Effector CD8-positive, alpha-beta T cell (primary cell): ENCODE measurements at places on chromosomes 1 and 21.
A peak's percentile ranks its signal among the peaks of the same experiment; 100 is the strongest.

DNA sequence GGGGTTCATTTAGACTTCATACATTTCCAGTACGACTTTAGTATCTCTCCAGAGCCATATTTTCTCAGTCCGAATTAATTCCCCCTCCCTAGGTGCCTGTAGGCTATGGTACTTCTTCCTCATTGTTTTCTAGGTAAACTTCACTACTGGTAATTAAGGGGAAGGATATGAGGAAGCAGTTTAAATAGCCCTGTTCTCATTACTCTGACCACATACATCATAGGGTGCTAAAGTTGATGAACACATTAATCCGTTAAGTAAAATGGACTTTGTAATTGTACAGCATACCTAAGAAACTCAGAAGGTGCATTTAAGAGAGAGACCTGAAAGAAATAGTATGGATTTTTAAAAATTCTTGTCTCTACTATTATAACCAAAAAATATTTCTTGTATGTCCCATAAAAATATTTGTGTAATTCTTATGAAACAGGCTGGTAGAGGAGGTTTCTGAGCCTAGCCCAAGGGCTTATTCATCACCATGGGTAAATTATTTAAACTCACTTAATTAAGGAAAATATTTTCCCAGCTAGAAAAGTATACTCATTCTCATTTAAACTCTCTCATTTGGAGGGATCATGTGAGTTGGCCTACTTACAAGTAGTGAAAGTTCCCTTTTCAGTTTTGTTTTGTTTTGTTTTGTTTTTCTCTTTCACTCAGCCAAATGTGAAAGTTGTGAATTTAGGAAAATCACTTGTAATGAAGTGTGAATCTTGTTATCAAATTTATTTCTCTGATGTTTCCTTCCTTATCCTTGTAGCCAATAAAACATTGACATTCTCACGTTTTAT lies 2.0 kb downstream of the PRMT6 start:
- no peak for DNase-seq

GRCh38 chr1:15684468-15685291 lies 560 bp downstream of the PLEKHM2 start:
- peak; percentile 24 for DNase-seq

DNA sequence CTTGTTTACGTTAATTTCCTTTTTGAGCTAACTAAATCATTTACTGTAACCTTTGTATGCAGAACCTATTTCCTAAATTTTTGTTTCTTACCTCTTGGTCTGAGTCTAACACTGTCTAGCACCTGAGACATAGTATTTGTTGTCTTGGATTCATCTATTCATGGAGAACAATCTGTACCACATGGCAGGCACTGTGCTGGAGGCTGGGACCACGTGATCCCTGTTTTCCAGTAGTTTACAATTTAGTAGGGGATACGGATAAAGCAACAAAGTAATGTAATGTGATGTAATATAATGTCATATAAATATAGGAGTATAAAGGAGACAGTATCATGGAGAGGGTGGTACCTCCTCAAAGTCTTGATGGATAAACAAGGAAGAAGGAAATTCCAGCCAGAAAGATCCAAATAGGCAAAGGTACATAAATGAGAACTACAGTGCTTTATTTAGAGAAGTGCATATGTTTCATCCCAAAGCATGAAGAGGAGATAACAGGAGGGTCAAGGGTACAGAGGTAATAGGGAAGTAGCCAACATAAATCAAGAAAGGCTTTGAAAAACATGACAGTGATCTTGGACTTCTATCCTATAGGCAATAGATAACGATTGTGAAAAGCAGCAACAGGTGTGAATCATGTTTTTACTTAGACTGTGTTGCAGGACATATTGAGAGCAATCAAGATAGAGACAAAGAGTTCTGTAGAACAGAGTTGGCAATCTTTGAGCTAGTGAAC lies 25.9 kb upstream of the CLCA4 start:
- no peak for DNase-seq

GRCh38 chr1:64495878-64496277 lies 25.9 kb downstream of the CACHD1 start:
- DNase-seq: no peak

GRCh38 chr1:69787151-69787550 lies 219.4 kb downstream of the LRRC7 start:
- no peak for DNase-seq

GRCh38 chr1:227764019-227764391 lies 28.8 kb downstream of the SNAP47 start:
- DNase-seq: no peak

GRCh38 chr1:228511546-228512445 lies 24.6 kb downstream of the RNF187 start:
- no peak for DNase-seq

- DNase-seq: no peak
These were observed 620.2 kb downstream of the PTPRU start for GRCh38 chr1:29856340-29857114.

- DNase-seq: no peak
These were observed 10.2 kb downstream of the TMPRSS3 start for GRCh38 chr21:42385619-42386018.

DNA sequence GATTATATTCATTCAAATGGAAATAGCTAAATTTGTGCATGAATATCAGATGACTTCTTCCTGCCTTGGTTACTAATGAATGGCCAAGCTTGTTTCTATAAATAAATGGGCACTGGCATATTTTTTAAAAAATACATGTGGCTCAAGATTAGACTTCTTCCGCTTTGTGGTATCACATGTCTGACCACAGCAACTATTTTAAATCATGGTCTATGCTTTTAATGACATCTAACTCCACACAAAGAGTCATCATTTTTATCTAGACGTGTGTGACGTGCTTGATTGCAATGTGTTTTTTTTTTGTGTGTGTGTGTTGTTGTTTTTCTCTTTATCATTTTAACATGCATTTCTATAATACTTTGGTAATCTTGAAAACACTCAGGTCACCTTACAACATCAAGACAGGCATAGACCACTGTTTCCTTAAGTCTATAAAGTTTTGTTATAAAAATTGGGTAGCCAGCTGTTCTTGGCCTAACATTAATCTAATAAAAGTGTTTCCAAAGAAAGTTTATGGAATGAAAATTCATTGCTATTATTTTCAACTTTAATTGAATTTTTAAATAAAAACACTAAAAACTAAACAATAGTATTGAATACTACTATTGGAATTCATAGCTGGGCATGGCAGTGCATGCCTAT lies 29.5 kb downstream of the RGS1 start:
- DNase-seq: no peak
